HepG2 (cell line): ENCODE measurements at places on chromosomes 11 and 22.

DNA sequence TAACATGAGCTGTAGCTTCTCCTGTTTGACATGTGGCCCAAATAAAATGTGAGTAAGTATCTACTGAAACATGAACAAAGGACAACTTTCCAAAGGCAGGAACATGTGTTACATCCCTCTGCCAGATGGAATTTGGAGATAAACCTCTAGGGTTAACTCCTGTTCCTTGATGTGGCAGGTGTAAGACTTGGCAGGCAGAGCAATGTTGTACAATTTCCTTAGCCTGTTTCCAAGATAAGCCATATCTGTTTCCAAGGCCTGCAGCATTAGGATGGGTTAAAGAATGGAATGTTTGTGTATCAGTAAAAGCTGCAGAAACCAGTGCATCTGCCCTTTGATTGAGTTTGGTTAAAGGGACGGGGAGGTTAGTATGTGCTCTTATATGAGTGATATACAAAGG, 8.8 kb upstream of the DNAJB13 start:
- DNase-seq = no peak

DNA sequence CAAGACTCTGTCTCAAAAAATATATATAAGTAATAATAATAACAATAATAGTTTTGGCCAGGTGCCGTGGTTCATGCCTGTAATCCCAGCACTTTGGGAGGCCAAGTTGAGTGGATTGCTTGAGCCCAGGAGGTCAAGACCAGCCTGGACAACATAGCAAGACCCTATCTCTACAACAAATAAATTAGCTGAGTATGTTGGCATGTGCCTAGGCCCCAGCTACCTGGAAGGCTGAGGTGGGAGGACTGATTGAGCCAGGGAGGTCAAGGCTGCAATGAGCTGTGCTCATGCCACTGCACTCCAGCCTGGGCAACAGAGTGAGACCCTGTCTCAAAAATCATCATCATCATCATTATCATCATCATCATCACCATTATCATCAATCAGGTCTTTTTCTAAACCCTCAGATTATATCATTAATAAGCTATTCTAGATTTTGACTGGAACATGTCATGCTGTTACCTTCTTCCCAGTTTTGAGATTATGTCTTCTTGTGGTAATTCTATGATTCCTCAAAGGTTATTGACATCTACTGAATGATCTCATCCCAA, 39.3 kb downstream of the DENND5A start:
- no peak for DNase-seq

DNA sequence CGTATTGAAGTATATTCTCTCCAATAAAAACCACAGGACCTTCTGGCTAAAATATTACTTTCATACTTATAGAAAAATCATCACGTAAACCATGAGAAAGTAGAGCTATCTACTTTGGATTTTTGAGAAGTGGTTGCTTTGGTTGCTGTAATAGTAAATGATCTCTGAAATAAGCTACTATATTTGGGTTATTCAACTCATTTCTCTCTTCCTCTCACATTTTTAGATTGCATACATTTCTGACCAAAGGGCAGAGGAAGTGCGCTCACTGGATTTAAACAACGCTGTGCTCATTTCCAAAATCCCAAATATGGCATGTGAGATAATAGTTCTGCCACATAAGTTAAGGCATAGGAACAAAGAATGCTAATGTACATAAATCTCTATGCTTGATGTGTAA, 357.0 kb downstream of the LRRC4C start:
- DNase-seq = no peak

DNA sequence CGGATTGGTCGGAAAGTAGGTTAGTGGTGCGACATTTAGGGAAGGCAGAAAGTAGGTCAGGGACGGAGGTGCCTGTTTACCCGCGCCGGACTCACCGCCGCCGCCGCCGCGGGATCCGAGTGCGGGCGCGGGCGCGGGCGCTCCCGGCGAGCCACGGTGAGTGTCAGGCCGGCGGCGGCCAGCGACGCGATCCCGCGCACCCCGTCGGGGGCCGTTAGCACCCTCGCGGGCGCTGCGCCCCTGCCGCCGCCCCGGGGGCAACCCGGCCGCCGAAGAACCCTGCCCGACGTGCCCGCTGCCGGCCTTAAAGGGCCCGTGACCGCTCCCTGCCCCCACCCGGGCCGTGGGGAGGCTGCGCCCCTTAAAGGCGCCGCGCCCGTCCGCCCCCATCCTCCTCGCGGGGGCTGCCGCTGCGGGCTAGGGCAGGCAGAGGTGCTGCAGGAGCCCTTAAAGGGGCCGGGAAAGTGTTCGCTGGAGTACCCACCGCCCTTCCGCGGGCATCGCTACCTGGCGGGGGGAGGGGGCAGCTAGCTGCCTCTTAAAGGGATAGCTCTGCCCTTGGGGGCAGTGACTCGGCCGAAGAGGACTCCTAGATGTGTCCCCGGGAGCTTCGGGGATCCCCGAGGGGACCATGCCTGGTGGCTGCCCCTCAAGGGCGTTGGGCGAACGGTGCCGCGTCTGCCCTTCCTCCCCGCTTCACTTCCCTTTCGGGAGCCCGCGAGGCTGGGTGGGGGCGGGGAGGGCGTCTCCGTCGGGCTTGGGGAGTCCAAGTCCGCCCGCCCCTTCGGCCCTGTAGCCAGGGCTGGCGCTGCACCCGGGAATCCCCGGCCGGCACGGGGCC, at the start of gene BMAL1:
BMAL1 (plus strand) TSS at position 23 of the 841 bp plus-strand sequence. CDS start 76,519 bp downstream, outside the sequence.
- DNase-seq = no peak

DNA sequence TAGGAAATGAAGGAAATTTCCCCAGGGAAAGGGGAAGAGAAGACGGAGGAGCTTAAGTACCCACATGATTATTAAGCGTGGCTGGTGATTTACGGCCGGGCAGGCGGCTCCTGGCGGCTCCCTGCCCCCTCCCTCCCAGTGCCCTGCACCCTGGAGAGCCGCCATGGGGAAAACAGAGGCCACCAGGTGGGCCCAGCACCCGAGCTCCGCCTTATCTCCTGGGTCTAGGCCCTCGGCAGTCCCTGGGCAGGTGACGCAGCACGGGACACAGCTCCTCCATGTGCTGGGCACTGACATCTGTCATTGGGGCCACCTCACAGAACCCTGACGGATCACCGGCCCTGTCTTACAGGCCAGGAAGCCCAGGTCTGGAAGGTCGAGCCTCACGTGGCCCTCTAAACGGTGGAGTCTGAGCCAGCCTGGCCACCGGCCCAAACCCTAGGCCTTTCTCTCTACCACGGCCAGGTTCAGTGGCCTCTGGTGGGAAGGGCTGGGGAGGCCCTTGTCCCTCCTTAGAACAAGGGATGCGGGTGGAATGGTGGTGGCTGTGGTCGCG, 60.2 kb upstream of the PPARA start:
- DNase-seq = no peak
